Activated naive CD4-positive, alpha-beta T cell (primary cell): ENCODE measurements at places on chromosomes 1 and 21.

GRCh38 chr21:18877917-18878316, 474.3 kb upstream of the TMPRSS15 start:
- no peak for DNase-seq

DNA sequence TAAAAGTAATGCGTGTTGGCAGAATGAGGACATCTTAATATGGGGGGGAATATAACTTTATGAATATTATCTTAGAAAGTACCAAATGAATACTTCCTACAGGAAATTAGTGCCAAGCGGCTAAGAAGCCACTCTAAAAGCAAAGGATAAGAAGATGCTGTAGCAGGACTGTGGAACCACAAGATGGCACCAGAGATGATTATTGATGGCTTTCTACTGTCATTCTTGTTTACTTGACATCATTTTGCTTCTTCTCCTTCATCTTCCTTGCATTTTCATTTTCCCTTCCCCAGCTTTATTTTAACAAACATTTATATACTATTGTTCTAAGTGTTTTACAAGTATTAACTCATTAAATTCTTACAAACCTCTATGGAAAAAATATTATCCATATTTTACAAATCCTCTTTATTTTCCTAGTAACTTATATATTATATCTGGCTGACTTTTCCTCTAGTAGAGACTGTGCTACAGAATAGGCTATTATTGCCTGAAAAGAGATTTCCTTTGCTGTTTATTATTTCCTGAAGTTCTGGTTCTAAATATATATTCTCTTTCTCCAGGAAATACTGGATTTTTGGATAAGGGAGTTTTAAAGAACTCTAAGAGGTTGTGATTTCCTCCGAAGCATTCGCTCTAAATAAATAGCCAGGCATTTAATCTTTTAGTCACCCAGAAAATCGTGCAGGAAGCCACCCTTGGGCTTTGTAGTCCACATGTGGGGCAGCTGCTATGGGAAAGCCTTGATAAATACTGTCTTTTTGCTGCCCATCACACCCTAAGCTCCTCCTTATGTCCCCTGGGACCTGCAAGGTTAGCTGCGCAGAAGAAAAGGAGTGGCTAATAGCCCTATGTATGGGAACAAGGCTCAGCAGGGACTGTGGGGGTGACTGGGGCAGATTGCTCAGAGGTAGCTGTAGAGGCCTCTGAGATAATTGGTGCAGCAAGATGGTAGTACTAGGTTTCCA, 69.8 kb downstream of the TPR start:
- no peak for DNase-seq

DNA sequence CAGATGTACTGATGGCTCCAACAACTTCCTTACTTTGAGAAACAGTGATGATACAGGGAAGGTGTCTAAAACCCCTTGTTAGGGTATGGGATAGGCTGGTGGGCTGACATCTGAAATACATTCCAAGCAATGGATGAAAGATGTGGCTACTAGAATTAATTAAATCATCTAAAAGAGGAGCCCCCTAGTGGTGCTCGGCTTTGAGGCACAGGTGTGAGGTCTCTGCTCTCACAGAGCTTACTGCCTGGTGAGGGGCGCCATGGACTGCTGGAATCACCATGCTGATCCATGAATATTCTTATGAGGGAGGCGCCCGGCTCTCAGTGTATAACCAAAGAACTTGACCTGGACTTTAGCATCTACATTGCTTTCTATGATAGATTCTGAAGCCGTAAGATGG, 48.5 kb downstream of the GNG4 start:
- no peak for DNase-seq

DNA sequence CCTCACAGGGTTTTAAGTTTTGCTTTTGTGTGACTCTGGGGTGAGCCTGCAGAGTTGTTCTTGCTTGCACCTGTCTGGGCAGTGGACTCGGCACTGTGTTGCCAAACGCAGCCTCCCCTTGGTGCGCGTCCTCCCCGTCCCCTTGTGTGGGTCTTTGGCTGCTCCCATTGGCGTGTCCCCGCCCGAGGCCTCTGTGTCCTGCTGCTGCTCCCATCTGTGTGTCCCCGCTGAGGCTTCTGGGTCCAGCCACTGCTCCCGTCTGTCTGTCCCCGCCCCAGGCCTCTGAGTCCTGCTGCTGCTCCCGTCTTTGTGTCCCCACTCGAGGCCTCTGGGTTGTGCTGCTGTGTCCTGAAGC, 62.8 kb downstream of the PCNT start:
- no peak for DNase-seq

- no peak for DNase-seq
These were observed 63.7 kb downstream of the SLC66A1 start for GRCh38 chr1:19375631-19376400.

- DNase-seq = no peak
These were observed 33.0 kb upstream of the IVNS1ABP start for GRCh38 chr1:185350027-185350442.
